ENCODE measurements at places on chromosomes 6 and 20.

- no peak for DNase-seq
These were observed 431.0 kb upstream of the IRAK1BP1 start for GRCh38 chr6:78436335-78436734.

- DNase-seq, result no peak
These were observed 187.6 kb upstream of the QKI start for GRCh38 chr6:163226836-163227485.

GRCh38 chr20:52668626-52669025, 303.5 kb upstream of the TSHZ2 start:
- DNase-seq, result no peak

DNA sequence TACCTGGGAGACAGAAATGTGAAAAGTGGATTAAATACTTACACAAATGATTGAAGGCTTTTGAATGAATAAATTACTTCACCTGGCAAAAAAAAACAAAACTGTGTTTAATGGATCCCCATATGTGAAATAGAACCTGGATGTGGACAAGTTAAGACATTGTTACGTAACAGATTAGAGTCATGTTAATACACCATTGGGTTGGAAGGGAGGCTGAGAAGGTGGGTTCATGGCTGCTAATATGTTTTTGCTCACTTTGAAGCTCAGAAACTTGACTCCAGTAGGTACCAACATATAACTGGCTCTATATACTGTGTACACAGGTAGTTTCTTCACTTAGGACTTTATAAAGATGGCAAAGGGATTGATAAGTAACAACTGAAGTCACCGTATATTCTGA, 21.4 kb upstream of the TENT5A start:
- DNase-seq, result no peak

GRCh38 chr20:13037727-13038126, 29.0 kb downstream of the SPTLC3 start:
- no peak for DNase-seq

- DNase-seq, result no peak
These were observed 206.9 kb downstream of the IBTK start for GRCh38 chr6:82040405-82041221.

DNA sequence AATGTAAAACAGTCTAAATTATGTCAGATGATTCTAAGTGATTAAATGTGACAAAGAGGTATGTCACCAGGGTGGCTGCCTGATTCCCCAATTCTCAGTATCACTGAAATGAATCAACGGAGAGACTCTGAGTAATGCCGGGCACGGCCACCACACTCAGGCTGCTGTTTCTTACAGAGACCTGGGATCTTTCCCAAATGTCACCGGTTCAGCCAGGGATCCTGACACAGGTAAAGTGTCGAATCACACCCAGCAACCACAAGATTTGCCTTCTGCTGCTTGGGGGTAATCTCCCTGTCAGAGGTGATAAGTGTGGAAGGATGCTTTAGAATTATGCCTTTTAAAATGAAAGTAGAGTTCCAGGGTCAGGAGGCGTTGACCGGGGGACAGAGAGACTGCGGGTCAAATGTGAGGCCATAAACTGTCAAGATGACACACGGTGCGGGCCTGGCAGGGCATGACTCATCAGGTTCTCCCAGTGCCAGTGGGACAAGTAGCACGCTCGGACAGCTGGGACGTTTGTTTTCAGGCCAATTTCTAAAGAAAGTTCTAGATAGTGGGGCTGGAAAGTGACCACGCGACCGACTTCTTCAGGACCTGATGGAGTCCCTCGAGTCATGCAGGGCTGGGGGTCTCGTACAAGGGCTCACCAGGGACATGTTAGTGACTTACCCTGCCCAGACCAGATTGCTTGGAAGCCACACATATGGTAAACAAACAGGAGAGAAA, 48.9 kb downstream of the PRDM1 start:
- no peak for DNase-seq

DNA sequence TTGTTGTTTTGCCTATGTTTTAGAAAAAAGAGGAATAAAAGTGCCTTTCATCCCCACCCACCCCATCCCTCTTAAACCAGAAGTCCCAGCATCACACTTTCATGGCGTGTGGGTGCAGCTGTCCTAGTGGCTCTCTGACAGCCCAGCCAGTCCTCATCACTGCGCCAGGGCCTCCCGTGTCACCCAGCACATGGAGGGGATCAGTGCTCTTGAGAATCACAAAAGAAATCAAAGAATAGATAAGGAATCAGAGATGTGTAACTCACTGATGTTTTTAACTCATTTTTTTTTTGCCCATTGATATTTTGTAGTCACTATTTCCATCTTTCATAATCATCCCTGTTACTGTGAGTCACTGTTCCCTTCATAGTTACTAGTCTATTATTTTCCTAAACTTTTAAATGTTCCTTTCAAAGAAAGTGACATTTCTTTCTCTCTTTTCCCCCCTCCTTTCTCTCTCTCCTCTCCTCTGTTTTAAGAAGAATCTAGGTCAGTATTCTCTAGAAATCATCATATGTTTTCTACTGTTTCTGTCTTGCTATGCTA, 78.6 kb downstream of the AIG1 start:
- DNase-seq, result no peak

DNA sequence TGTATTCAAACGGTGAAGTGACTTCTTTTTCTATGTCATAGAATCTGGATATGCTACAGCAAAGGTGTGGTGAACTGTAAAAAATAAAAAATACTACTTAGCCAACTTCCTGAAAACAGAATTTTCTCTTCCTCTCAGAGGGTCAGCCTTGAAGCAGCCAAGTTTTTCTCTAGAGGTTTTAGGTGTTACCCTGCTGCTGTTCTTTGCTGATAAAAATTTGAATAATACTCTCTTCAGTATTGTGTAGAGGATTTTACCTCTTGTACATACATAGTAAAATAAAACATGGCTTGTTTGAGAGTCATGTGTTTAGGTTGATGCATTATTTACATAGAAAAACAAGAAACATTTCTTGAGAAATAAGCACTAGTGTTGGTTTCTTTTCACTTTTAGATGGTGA, 458.4 kb downstream of the TBC1D32 start:
- no peak for DNase-seq

- no peak for DNase-seq
These were observed 13.8 kb downstream of the NQO2 start for GRCh38 chr6:3013486-3013885.

GRCh38 chr6:72616406-72617015, 5.4 kb upstream of the KCNQ5 start:
- DNase-seq, result no peak

GRCh38 chr6:28160233-28160632, 18.6 kb downstream of the ZKSCAN8 start:
- DNase-seq, result no peak

DNA sequence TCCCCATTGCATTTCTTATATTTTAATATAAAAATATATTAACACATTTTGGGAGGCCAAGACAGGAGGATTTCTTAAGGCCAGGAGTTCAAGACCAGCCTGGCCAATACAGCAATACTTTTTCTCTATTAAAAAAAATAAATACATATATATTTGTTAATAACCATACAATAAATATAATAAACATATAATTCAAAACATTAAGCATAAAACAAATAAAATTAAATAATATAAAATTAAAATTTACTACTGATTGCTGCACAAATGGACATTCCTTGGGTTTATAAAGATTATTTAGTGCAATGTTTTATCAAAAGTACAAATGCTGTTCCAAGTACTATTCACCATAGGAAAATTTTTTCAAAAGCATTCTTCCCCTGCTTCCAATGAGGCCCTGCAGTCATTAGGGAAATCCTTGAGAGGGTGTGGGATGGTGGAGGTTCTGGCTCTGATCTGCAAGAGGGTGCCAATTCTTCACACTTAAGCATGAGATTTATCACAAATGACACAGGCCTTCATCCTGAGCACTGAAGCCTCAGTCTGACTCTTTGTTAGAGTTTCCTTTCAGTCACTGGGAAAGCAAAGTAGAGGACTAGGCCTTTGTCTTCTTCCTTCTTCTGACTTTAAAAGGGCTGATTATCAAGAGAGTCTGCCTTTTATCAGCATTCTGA, 596.7 kb downstream of the EPM2A start:
- DNase-seq, result no peak

GRCh38 chr6:148323344-148323743, 19.3 kb upstream of the SASH1 start:
- DNase-seq, result no peak

DNA sequence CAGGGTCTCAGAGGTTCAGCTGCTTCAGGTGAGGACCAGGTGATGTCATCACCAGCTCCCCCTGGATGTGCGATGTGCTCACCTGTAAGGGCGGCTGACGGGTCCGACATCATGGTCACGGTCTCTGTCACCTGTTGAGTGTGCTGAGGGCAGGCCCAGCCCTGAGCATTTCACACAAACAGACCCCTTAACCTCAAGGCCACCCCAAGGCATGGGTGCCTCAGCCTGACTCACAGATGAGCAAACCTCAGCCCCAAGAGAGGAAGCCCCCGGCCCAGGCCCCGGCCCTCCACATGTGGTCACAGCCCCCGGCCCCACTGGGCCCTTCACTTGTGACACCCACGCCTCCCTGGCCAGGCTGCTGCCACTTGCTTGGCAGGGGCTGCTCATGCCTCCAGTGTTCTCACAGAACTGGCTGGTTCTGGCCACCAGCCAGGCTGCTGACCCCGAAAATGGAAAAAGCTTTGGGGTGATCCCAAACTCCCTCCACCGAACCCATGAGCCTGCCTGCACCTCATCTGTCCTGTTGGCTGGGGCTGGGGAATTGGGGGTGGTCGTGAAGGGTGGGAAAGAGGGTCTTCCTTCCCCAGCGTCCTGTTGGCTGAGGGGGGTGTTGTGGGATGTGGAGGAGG, 33.3 kb downstream of the PRR18 start:
- DNase-seq, result no peak

- no peak for DNase-seq
These were observed 539.1 kb upstream of the MARCKS start for GRCh38 chr6:113317891-113318574.

DNA sequence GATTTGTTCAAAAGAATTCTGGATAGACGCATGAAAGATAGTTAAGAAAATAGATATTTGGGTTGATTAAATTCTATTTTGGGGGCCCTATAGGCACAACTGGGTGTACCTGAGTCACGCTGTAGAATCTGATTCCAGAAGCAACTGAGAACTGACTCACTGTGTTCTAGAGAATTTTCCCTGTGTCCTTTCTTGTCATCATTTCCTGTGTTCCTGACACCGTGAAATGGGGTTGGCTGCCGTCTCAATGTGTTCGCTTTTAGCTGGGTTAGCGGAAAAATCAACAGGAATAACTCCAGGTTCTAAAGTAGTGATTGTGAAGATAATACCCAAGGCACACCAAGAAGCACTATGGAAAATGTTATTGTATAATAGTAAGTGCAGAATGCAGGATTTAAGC, 5.0 kb downstream of the GCNT2 start:
- DNase-seq, result no peak

GRCh38 chr6:1473166-1473565, 83.8 kb downstream of the FOXF2 start:
- DNase-seq, result no peak

- no peak for DNase-seq
These were observed 1.1 kb downstream of the TCP11 start for GRCh38 chr6:35139924-35140638.

DNA sequence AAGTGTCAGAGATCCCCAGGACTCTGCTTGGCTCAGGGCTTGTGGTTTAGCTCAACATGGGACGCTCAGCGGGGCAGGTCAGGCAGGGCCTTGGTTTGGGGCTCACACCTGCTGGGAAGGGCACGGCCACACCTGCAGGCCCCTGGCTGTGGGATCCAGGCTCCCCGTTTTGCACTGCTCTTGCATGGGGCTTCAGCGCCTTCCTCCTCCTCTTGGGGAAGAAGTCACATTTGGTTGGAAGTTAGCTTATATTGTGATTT, 378.3 kb downstream of the CDH4 start:
- DNase-seq, result no peak

GRCh38 chr6:159527351-159527750, 165.7 kb downstream of the SOD2 start:
- no peak for DNase-seq

DNA sequence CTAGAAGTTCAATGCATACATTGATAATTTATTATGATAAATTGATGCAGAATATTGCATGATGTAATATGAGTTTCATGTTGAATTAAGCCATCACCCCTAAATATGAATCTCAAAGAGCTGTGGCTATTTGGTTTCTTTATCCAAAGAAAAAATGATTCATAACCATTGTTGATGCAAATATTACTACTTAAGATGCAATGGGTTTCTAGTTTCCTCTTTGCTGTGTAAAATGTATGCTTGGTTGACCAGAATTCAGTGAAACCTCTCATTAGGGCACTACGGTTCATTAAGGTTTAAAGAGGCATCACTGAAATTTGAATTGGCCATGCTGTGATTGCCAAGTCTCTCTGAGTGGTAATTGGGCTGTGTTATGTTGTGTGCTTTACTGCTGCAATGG, 492.5 kb upstream of the FLRT3 start:
- DNase-seq, result no peak

- DNase-seq, result no peak
These were observed 174.9 kb upstream of the SCGN start for GRCh38 chr6:25477006-25477590.

- no peak for DNase-seq
These were observed 43.0 kb downstream of the CDKAL1 start for GRCh38 chr6:20577173-20577688.

GRCh38 chr20:20463933-20464374, 96.0 kb downstream of the INSM1 start:
- DNase-seq, result no peak

- no peak for DNase-seq
These were observed 499 bp downstream of the TTI1 start for GRCh38 chr20:38032585-38033329.

DNA sequence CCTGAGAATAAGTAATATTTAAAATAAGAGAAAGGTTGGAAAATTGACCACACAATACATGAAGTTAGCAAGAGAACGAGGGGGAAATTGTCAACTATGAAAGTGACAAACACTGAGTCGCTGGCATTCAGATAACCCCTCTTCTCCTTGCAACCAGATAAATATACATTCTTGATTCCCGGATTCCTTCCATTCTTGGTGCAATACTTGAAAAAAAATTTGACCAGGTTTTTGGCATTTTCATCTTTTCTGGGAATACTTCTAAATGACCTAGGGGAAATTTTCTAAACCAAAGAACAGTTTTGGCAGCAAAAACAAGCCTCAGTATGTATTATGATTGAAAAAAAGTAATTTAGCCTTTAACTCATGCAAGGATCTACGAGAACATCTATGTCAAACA, 164.0 kb downstream of the PDE7B start:
- DNase-seq, result no peak

- no peak for DNase-seq
These were observed 134.0 kb upstream of the GRIK2 start for GRCh38 chr6:101259505-101259904.

Data from caudate nucleus (tissue), 63 donors.